Dermis microvascular lymphatic vessel endothelial cell (primary cell): ENCODE measurements at places on chromosomes 7 and 10. TPM values are rescaled to one million over a fixed set of nuclear protein-coding genes. Genes with fewer than 3 reads are reported as not detected.

DNA sequence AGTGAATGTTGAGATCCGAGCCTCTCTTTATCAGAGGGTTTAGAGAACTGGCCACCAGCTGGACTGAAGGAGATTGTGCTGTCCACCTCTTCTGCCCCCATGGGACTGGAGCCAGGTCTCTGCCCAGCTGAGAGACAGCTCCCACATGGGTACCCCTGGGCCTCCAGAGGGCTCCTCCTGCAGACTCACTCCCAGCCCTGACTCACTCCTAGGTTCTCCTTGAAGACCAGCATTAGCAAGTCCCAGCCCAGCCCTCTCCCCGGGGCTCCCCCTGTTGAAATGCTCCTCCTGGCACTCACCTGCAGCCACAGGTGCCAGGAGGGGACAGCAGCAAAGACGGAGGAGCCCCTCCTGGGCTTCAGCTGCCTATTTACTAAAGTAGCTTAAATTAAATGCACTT, 126.9 kb downstream of the CXCL12 start:
- DNase-seq, result no peak

- no peak for DNase-seq
Measured at GRCh38 chr7:155756322-155756721, 55.9 kb downstream of the SHH start.

GRCh38 chr10:36425131-36425797, 700.1 kb upstream of the ANKRD30A start:
- no peak for DNase-seq

- no peak for DNase-seq
Measured at GRCh38 chr7:140084142-140084655, 21.4 kb upstream of the PARP12 start.

Gene GIMAP6
- 169 and 251 TPM in 2 replicates for total RNA-seq

DNA sequence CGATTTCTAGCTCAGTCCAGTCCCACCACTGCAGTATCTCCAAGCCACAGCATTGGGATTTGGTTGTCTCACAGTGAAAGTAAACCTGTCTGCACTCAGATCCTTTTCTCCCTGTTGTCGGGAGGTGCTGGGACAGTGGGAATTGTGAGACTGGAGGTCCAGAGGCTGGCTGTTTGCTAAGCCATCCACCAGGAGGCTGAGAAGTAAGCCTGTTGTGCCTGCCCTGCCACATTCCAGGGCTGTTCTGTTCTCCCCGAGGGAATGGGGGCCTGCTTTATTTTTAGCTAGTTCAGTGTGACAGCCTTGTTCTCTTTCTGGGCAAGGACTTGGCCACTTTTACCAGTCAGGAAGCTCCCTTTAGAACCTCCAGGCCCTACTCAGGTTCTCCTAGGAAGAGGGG, 54.9 kb downstream of the HK1 start:
- DNase-seq, result no peak

DNA sequence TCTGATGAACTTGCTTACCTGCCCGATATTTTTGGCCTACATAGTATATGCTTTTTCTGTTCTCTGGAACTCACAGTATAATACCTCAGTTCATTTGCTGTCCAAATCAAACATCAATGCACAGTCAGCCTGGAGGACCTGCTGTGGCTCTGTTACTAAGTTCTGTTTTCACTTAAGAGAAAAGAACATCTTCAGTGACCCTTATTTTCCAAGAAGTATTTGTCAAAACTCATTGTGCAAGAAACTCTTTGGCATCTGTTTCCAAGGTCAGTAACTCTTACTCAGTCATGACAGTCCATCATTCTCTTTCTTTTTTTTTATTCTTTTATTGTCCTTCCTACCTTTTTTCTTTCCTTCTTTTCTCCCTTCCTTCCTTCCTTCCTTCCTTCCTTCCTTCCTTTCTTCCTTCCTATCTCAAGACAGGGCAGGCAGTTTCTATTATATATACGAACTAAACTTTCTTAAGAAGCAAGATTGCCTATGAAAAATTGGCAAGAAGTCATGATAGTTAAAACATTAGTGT, 37.8 kb upstream of the SEM1 start:
- no peak for DNase-seq

Gene RAMP3
- total RNA-seq, result 32.3 and 213 TPM in 2 replicates

Gene CREB3L2
- total RNA-seq, result 25.2 and 29.5 TPM in 2 replicates

DNA sequence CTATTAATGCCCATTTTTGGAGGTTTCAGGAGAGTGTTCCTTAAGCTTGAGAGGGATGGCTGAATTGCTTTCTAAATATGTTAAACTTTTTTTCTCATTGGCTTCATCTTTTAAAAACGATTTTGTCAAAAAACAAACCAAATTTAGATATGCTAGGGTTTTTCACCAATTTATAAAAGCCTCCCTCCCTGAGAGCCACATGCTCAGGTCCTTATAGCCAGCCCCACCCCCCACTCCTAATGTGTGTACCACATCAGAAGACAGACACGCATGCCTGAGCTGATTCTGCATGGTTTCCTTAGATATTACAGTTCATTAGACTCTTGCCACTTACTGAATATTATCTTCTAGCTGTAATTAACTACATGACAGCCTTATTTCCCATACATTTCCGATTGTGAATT, 2.0 kb downstream of the CUL1 start:
- no peak for DNase-seq

DNA sequence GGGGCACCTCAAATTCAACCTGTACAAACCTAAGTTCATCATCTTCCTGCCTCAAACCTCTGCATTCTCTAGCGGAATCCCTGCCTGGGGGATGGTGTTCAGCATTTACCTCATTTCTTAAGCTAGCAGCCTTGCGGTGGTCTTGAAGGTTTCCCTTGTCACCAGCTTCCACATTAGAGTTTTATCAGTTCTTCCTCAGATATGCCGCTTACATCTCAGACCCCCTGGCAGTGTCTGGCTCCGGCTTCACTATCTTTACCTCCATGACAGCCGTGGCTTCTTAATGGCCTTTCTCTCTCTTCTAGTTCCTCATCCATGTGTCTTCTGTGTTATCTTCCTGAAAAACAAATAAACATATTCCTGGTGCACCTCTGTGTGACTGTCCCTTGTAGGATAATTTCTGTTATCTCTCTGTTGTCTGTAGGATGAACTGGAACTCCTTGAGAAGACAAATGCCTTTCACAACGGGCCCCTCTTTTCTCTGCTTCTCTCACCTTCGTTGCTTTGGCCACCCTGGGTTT, 101.1 kb upstream of the BMPER start:
- DNase-seq, result no peak

GRCh38 chr10:112761256-112761655, 188.8 kb upstream of the TCF7L2 start:
- DNase-seq, result no peak

DNA sequence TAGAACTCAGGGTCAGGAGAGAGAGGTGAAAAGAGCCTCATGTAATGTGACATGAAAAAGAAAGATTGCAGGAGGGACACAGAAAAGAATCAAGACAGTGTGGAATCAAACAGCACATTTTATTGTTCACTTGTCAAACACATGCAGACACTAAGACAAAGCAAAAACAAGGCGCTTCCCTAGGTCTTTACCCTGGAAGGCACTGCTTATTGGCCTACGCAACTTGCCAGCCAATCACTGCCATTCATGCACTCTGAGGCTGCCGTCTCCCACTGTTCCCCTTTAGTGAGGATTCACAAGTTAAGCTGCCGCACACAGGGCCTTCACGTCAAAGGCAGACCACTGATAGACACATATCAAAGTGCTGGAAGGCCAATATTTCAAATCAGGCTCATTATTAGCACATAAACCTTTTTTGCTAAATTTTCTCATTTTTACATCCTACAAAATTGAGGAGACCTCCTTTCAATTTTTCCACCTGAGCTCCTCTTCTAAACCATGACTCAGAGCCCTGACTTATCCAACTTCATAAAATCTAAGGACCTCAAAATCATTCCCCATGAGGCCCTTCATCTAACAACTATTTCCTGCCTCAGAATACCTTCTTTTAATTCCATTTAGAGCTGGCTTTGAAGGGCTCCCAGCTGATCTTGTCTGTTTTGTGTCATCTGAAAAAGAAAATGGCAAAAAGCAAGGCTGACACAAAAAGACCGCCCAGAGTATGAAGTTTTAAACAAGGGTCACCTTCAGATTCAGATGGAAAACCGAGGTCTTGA, 149.4 kb downstream of the CHCHD3 start:
- DNase-seq, result no peak

DNA sequence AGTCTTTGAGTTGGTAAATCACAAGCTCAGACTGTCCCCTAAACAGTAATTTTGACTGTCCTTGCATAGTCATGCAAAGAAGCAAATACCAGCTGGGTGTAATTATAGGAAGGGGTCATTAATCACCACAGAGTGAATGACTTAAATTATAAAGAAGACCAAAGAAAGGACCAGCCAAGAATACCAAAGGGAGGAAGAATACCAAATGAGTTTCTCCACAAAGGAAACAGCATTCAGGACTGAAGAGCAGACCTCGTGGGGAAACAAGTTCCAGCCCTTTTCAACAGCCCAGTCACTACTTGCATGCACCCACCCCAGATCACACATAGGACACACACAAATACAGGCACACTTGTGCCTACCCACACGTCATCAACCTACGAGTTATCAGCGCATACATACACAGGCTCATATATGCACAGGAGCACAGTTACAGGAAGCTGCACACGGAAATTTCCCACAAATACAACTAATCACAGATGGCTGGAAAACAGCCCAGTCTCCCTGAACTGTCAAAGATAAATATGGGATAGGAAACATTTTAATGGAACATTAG, 77.6 kb downstream of the DENND2A start:
- no peak for DNase-seq

GRCh38 chr10:17214526-17214925, 13.1 kb upstream of the TRDMT1 start:
- DNase-seq, result no peak

DNA sequence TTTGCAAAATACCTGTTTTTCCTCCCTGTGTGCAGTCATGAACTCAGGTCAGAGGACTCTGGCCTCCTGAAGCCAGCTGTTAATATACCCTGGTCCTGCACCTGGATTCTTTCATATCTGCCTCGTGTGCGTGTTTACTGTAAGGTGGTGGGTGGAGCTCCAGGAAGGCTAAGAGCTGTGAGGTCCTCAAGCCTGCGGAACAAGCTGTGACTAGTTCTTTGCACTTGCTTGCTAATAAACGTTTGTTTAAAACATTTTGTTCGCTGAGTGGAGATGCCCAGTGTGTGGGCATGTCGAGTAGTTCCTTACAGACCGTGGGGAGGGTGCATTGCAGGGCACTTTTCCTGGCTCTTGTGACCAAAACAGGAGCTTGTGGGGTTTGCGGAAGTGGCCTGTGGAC, 139.0 kb downstream of the DOCK1 start:
- no peak for DNase-seq
